ENCODE measurements at places on chromosomes 4 and X.

DNA sequence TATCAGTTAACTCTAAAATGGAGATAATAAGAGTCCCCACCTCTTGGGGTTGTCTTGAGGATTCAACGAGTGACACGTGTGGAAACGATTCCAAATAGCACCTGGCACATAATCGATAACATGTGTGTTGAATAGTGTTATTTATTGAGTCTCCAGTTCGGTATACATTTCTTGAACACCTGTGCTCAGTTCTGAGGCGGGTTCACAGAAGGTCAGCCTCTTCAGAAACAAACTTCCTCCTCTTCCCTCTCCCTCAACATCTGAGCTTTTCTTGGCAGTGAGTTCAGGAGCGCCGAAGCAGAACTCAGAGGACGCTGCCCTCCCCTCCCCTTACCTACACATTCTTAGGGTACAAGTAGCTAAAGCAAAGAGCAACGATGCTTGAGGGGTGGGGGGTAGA lies 934 bp downstream of the PDHA1 start:
- no peak for DNase-seq

GRCh38 chrX:39729981-39730661 lies 367.6 kb downstream of the BCOR start:
- DNase-seq, result no peak

DNA sequence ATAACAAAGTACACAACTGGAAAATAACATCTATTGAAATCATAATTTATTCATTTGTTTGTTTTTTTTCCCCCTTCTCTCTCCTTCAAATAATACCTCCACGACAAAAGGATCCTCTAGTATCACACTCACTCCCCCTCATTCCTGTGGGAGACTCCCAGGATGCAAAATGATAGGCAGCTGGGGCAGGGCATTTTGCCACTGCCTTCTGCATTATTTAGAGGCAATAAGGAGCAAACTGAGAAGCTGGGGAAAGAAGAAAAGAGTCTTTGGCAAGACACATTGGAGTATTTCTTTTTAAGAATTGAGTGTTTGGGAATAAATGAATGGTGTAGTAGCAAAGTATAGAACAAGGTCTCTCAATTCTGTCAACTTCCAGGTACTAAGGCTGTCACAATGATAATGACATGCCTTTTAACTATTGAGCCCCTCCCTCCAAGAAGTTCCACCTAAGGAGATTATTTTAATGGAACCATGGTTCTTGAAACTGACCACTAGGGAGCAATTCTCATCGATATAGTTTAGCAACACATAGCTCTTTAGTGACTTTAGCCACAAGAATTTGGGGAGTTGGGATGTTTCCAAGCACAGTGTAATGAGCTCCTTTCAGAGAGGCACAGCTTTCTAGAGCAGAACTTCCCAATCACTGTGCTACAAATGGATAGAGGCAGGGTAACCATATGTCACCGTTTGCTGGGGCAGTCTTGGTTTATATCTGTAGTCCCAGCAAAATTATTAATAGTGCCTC lies 303.3 kb downstream of the FRMPD4 start:
- DNase-seq, result no peak

GRCh38 chr4:168648929-168649328 lies 152.1 kb downstream of the PALLD start:
- no peak for DNase-seq

DNA sequence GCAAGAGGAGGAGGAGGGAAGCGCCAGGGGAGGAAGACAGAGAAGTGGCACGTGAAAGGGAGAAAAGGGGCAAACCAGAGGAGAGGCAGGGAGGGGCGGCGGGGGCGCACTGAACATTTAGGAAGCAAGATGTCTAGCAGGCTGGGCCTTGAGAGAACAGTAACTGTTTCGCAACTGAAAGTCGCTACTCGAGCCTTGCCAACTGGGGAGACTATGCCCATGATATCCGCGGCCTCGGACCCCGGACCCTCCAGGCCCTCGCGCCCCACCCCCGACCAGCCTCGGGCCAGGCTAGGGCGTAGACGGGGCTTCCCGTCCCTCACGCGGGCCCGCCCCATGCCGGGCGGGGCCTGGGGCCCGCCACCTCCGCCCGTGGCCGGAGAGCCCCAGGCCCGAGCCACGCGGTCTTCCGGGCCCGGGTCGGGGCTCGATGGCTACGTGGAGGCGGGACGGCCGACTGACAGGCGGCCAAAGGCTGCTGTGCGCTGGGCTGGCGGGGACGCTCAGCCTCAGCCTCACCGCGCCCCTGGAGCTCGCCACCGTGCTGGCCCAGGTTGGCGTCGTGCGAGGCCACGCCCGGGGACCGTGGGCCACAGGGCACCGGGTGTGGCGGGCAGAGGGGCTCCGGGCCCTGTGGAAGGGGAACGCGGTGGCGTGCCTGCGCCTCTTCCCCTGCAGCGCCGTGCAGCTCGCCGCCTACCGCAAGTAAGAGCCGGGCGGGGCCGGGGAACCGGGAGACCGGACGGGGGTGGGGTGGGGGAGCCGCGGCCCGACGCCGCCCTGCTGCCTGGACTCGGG lies at the start of gene SLC25A43:
Gene SLC25A43, plus strand, starts transcription at position 363 of the 798 bp plus-strand sequence. Its CDS starts 68 bp downstream, at position 431.
- DNase-seq, result peak; percentile 43

DNA sequence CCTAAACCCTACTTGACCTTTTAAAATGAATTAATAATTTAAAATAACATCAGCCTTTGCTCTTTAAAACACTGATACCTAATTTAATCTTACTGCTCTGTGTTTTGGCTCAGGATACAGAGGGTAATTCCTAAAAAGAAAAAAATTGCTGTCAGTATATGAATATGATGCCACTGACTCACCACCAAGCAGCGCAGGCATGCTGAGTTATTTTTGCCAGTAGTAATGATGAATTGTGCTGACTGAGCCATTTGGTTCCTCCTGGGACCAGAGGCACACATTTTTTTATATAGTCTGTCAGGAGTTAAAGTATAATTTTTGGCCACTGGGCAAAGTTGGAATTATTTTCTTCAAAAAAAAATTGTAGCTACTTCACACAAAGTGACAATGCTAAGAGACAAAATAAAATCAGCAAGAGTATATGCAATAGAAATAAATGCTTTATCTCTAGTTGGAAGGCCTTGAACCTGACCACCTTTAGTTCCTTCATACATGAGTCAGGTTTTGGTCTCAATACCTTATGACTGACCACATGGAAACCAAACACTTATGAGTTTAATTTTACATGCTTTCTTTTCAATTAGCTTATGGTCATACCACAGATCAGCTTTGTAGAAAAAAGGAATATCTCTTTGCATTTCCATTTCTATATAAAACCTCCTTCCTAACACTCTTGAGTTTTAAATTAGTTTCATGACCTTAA lies 115.1 kb downstream of the PPP3CA start:
- DNase-seq, result no peak

DNA sequence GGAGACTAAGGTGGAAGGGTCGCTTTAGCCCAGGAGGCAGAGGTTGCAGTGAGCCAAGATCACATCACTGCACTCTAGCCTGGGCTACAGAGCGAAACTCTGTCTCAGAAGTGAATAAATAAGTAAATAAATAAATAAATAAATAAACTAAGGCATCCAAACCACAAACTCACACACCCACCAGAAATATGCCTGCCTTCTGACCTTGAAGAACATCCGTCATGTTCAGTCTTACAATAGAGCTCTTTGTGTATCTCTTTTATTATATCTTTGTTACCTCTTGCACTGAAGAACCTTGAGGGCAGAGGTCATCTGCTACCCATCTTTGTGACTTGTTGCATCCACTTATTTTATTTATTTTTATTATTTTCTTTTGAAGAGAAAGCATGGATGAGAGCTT lies 71.6 kb downstream of the PRRG1 start:
- DNase-seq, result no peak

- no peak for DNase-seq
Measured at GRCh38 chrX:24805201-24805600, 111.5 kb downstream of the POLA1 start.

DNA sequence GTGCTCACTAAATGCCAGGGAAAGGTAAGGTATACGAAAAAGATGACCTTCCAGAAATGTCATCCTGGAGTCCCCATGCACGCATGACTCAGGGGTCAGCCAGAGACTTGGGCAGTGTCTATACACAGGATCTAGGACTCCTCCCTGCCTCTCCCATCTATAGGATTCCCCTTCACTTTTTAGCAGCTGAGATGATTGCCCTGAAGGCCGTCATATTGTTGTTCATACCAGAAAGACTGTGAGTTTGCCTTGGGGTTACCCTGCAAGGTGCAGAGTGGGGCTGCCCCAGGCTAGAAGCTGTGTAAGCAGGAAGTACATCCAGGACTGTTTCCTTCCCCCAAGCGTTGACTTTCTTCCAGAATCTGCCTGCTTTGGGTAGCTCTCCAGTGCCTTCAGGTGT lies 55.1 kb upstream of the MAMLD1 start:
- no peak for DNase-seq

- DNase-seq, result no peak
Measured at GRCh38 chr4:47519239-47519883, 34.3 kb downstream of the ATP10D start.

GRCh38 chr4:39375478-39375877 lies 9.3 kb upstream of the RFC1 start:
- DNase-seq, result no peak

DNA sequence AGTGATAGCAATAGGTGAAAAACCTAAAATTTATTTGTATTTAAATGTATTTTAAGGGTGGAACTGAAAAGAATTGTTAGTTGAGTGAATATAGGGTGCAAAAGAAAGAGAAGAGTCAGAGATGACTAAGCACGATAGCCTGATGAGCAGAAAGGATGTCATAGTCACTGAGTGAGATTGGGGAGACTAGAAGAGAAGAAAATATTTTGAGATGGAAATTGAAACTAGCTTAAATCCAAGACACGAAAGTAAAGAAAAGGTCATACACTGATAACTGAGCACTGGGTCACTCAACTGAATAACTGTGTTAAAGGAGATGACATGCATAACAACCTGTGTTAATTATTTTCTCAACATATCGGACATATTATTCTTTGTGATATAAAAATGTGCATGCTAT lies 55.5 kb downstream of the SPANXN4 start:
- DNase-seq, result no peak

DNA sequence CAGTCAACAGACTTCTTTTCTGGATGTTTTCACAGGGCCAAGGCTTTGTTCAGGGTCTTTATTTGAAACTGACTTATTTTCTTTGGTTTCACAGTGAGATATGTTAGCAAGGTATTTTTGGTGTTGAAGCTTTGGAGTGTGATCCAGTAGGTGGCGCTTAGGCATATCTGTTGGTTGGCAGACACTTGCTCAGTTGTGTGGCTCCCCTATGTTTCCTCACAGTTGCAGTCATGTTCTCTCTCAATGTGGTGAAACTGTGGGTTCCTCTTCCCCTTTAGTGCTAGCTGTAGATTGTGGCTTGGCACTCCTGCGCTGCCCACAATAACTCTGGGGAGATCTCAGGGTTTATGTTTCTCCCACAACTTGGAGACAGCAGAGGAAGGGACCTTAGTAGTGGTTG lies 460.8 kb downstream of the SLITRK2 start:
- no peak for DNase-seq

DNA sequence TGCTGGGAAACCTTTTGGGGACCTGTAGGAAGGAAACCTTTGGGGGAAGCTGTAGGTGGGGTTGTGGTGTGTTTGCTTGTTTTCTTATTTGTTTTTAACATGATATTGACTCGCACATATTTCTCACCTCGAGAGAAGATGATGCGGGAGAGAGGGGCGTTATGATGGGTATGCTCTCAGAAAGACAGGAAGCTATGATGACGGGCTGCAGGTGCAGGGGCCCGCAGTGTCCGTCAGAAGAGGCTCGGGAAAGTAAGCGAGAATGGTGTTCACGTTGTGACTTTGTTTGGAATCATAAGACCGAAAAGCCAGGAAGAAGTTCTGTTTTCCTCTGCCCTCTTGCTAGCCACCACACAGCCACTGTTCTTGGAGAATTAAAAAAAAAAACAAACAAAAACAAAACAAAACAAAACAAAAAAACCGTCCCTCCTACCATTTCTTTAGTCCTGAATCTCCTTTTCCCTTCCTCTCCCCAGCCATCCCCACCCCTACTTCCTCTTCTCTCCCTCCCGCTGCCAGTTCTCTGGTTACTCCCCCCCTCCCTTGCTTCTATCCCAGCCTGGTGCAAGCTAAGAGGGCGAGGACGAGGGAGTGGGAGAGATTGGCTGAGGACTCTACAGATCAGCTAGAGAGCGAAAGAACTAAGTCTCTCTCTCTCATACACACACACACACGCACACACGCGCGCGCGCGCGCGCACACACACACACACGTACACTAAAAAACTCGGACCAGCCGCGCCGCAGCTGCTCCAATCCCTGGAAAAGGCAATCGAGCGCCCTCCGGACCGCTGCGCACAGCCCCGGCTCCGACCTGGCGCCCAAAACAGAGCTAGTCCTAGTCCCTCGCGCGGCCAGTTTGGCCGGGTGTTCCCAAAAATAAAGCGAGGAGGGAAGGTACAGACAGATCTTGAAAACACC lies at the start of gene BMP3:
Gene BMP3, plus strand, starts transcription at position 648 of the 920 bp plus-strand sequence. CDS start 577 bp downstream, outside the sequence.
- peak; percentile 25 for DNase-seq

GRCh38 chrX:39445336-39445735 lies 644.1 kb downstream of the MID1IP1 start:
- peak; percentile 77 for DNase-seq

DNA sequence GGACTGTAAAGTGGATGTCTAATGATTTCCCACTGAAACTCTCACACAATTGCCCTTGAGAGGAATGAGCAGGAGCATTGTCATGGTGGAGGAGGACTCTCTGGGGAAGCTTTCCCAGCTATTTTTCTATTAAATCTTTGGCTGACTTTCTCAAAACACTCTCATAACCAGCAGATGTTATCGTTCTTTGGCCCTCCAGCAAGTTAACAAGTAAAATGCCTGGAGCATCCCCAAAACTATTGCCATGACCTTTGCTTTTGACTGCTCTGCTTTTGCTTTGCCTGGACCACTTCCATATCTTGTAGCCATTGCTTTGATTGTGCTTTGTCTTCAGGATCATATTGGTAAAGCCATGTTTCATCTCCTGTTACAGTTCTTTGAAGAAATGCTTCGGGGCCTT lies 120.2 kb upstream of the PDE5A start:
- no peak for DNase-seq

DNA sequence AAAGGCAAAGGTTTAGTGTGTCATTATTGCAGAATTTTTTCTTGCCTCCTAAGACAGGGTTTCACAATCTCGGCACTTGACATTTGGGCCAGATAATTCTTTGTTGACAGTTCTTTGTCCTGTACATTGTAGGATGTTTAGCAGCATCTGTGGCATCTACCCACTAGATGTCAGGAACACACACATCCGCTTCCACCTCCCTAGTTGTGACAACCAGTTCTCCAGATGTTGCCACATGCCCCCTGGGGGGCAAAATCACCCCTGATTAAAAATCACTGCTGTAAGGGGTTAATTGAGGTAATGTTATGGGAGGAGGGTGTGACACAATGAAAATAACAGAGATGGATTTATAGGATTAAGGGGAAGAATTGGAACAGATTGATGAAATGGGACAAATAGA lies 75.3 kb downstream of the HMGB2 start:
- DNase-seq, result no peak
